ENCODE measurements at places on chromosomes 13 and 19.

DNA sequence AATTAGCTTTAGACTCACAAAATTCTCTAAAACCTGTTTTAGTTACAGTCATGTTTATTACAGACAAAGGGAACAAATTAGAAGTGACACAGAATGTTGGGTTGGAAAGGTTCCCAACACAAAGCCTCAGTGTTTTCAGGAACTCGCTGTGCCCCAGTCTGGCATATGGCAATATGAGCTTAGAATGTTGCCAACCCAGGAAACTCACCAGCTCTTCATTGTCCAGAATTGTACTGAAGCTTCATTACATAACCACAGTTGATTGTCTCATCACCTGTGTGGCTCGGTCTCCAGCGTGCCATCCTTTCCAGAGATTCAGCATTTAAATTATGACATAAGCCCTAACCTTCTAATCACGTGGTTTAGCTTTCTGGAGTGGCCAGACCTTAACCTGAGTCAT, 19.1 kb downstream of the ZNF264 start:
- DNase-seq, result no peak

GRCh38 chr19:47111006-47111621, 2.5 kb downstream of the ZC3H4 start:
- peak; percentile 58 for DNase-seq

DNA sequence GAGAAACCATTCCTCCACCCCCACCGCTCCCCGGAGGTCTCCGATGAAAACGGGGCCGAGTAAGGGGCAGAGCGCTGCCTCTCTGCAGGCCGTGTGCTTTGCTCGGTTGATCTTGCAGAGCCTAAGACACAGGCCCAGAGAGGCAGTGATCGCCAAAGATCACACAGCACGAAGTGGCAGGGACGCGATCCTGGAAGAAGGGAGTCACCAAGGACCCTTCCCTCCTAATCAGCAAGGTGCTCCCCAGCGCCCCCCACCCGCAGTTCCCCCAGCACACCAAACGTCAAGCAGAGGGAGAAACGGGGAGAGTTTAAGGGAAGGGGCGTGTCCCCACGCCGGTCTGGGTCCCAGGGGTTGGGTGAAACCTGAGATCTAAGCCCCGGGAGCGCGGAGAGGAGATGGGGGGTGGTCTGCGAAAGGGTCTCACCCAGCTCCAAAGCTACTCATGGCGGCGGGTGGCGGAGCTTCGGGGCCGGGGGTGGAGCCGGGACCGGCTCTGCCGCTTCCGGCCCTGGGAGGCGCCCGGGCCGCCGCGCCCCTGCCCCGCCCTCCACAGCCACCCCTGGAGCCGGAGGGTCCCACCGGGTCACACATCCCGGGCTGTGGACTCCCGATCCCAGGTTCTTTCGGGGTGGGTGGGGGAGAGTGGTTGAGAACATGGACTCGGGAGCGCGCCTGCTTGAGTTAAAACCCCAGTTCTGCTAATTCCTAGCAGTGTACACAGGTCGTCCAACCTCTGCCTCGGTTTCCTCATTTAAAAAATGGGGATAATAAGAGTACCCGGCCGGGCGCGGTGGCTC, at the start of gene EML2:
Gene EML2, minus strand, starts transcription at position 468 of the 800 bp plus-strand sequence. Its CDS starts 21 bp downstream, at position 447.
- peak; percentile 37 for DNase-seq

DNA sequence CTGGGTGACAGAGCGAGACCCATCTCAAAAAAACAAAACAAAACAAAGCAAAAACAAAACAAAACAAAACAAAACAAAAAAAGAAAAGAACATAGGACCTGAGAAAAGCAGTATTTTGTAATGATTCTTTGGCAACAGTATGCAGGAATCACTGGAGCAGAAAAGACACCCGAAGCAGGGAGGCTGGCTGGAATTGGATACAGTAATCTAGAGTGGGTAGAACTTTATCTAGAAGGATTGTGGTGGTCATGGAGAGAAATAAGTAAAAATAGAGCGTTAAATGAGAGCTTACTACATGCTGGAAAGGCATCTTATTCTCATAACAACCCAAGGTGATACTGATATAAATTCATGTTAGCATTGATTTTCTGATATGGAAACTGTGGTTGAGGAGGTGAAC, 51.2 kb downstream of the KLF5 start:
- DNase-seq, result no peak

DNA sequence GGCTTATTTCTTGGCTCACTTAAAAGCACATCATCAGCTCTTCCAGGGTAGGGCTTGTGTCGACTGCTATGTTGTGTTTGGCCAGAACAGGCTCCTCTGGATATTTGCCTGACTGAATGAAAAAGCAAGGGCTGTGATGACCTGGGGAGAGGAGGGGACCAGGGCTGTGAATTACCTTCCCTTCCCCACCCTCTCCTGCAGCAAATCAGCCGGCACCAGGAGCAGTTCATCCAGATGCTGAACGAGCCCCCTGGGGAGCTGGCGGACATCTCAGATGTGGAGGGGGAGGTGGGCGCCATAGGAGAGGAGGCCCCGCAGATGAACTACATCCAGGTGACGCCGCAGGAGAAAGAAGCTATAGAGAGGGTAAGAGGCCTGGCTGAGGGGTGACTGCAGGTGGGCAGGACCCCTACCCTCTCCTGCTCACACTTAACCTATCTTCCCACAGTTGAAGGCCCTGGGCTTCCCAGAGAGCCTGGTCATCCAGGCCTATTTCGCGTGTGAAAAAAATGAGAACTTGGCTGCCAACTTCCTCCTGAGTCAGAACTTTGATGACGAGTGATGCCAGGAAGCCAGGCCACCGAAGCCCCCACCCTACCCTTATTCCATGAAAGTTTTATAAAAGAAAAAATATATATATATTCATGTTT, 4.4 kb downstream of the GADD45GIP1 start:
- DNase-seq, result no peak

DNA sequence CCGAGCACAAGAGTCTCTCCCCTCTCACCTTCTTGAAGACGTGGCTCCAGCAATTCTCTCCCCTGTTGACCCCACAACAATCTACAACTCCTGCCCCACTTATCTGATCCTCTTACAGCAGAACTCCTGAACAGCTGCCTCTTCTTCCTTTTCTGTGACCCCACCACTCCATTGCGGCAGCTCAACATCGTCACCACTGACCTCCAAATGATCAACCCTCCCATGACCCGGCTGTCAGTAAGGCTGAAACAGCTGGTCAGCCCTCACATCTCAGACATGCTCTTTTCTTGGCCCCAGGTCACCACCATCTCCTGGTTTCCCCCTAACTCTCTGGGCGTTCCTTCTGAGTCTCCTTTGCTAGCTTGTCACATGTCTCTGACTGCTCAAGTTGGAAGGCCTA, 1.8 kb downstream of the EXOSC5 start:
- DNase-seq, result no peak

- no peak for DNase-seq
Observed at GRCh38 chr13:75788481-75788981, 152.4 kb downstream of the LMO7 start.

DNA sequence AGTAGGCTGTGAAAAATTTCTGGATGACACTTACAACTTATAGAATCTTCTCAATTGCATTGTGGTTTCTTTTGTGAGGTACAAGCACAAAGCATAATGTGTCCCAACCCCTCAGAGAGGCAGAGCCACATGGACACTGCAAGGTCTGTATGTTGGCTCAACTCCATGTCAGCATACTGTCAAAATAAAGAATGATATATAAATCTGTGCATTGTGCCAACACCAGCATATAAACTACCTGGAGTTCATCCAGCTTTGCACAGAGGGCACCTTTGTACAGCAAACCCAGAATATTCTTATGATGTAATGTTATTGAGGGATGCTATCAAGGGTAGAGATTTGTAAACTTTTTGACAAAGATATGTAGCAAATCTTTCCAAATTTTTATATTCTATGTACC, 1065.8 kb upstream of the MIR17HG start:
- no peak for DNase-seq

GRCh38 chr13:80685942-80686341, 345.0 kb upstream of the SPRY2 start:
- DNase-seq, result peak; percentile 11

GRCh38 chr19:16628984-16629691, 1.1 kb upstream of the MED26 start:
- DNase-seq, result no peak

DNA sequence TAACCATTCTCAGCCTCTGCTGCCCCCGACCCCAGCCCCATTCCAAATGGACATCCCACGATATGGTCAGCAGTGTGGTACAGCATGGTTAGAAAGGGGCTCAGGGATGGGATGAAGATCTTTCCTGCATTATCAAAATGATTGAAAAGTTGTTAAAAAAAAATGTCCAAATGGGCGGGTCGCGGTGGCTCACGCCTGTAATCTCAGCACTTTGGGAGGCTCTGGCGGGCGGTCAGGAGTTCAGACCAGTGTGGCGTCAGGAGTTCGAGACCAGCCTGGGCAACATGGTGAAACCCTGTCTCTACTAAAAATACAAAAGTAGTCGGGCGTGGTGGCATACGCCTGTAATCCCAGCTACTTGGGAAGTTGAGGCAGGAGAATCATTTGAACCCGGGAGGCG, 54.3 kb upstream of the ZNF254 start:
- no peak for DNase-seq

DNA sequence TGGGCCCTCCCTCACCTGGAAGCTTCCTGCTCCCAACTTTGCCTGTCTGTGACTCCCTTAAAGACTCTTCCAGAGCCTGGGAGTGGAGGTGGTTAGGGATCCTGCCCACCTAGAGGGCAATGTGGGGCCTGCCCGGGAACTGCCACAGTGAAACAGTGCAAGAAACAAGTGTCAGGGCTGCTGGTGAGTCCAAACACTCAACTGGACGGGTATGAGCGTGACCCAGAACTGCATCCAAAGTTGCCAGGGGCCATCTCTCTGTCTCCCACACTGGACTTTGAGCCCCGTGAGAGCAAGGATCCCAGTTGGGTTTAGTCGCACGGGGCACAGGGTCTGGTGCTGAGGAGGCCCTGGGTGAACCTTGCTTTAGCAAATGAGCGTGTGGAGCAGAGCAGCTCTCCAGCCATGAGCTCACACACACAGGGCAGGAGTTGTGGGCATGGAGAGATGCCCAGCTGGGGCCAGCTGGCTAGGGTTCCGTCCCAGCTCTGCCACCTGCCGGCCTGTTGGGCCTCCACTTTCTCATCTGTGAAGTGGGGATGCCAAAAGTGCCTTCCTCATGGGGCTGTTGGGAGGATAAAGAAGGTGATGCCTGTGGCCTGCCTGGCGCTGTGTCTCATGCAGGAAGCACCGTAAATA, 2.8 kb upstream of the NUMBL start:
- DNase-seq, result no peak
